Stimulated activated CD4-positive, alpha-beta T cell treated with anti-CD3 and anti-CD28 coated beads, Interleukin-1b, Interleukin-23, amount 100 ng/mL, for 1 hour (primary cell): ENCODE measurements at places on chromosomes 13 and 19.

GRCh38 chr19:13684021-13684420 is 80.3 kb upstream of the MRI1 start:
- no peak for DNase-seq

GRCh38 chr13:97621631-97622030 is 187.7 kb downstream of the RAP2A start:
- no peak for DNase-seq

- no peak for DNase-seq
Observed at GRCh38 chr19:5352229-5352763, 11.7 kb upstream of the PTPRS start.

DNA sequence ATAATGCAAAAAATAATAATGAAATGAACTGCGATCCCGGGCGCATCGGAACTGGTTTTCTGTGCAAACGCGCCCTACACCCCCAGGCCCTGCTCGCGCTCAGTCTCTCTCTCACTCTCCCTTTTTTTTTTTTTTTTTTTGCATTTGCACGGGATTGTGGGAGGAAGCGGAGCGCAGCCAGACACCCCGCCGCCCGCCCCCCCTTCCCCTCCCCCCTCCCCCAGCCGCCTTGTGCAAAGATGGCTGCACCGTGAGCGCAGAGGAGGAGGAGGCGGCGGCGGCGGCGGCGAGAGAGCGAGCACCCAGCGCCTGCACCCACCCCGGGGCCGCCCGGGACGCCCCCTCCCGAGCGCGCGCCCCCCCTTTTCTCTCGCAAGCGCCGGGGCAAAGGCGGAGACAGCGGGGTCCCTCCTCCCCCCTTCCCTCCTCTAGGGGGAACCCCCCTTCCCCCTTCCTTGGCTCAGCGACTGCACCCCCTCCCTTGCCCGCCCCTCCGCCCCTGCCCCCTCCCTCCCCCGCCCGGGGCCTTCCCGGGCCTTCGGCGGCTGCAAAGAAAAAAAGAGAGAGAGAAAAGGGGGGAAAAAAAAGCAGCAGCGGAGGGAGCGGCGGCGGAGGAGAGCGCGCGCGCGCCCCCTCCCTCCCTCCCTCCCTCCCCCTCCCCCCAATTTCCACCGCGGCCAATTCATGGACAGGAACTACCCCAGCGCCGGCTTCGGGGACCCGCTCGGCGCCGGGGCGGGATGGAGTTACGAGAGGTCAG is at the start of gene PRR12:
Gene PRR12, plus strand, starts transcription at position 212 of the 760 bp plus-strand sequence. Its CDS starts 473 bp downstream, at position 685.
- peak; percentile 39 for DNase-seq

DNA sequence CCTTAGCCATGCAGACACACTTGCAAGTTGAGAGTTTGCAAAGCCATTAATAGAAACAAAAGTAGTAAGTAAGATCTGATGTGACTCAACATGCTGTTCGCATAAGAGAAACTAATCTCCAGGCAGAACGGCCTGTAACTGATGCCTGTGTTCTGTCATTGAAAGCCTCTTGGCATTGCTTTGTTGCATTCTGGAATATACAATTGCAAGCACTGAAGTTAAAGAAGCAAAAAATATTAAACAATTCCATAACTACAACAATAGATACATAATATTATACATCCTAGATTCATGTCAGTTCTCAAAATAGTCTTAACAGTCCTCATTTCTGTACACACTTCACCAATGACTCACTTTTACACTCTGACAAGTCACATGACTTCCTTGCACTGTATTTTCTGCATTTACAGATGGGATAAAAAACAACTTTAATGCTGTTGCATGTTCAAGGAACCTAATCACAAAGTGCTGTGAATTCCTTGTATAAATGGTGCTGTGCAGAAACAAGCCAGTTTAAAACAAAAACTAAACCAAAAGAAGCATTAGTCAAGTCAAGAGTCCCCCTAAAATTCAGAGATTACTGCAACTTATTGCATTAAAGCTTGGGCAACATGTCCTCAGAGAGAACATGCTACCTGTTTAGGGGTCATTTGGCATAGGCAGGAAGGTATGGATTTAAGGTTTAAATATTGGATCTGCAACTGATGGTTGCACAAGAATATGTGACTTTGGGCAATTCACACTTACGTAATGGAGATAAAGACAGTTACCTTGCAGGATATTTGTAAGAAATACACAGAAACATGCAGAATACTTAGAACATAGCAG is 79.5 kb upstream of the SERP2 start:
- DNase-seq, result no peak

GRCh38 chr13:110813646-110814624 is 100.4 kb downstream of the ING1 start:
- DNase-seq, result no peak

DNA sequence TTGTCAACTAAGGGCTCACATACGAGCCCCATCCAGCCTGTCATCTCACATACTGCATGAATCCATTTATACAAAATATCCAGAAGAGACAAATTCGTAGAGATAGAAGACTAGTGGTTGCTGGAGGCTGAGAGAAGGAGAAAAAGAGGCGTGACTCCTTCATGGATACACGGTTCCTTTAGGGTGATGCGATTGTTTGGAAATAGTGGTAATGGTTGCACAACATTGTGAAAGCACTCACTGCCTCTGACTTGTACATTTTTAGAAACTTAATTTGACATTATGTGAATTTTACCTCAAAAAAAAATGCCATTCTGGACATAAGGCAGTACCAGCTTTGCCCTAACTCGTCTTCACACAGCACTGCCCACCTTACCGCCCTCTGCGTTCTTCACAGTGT is 27.3 kb downstream of the IGFL1 start:
- DNase-seq, result no peak

GRCh38 chr19:28436320-28436719 is 776.6 kb downstream of the UQCRFS1 start:
- no peak for DNase-seq

GRCh38 chr13:67023130-67023876 is 206.8 kb downstream of the PCDH9 start:
- no peak for DNase-seq

DNA sequence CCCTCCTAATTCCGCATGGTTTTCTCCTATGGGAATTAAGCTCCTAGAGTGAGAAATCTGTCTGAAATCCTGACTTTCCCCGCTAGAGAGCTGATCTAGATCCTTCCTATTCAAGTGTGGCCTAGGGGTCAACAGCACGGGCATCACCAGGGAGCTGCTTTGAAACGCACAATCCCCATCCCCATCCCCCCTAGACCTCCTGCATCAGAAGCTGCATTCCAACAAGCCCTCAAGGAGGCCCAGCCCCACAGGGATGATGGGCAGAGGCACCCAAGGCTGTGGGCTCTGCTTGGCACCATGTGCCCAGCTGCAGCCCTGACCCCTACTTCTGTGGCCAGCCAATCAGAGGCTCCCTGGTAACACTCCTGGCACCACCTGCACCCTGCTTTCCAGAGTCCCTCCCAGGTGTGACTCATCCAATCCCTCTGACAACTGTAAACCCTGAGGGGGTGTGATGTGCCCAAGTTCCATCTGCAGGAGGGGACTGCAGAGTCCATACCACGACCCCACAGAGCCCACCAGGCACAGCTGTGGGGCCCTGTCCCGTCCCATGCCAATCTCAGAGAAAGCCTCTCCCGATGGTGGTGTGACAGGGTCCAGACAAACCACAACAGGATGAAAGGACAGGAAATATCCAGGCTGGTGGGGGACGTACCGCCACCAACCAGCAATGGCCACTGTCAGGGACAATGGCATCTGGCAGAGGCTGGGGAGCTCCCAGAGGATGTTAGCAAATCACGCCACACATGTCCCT is 19.8 kb upstream of the SLC35E1 start:
- DNase-seq, result no peak

DNA sequence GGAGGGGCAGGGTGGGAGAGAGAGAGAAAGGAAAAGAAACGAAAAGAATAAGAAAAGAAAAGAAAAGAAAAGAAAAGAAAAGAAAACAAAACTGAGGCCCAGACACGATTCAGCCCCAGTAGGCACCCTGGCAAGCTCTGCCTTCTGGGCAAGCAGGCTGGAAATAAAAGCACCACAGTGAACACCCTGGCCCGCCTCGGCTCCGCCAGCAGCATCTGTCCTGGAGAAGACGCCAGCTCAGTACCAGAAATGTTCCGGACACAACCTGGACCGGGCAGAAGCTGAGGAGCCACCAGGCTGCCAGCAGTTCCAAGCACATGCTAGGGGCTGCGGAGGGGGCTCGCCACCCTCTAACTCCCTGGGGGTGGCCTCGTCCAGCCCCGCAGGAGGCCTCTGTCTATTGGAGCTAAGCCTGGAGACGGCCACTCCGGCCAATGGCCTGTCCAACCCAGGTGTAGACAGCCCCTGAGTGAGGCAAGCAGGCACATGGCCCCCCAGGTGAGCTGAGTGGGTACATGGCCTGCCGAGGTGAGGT is 11.4 kb upstream of the CPAMD8 start:
- DNase-seq, result no peak

GRCh38 chr13:99975626-99976025 is 4.1 kb upstream of the ZIC5 start:
- no peak for DNase-seq

GRCh38 chr19:4914736-4915501 is 5.6 kb downstream of the UHRF1 start:
- peak; percentile 52 for DNase-seq

GRCh38 chr19:677201-677600 is 1.0 kb downstream of the FSTL3 start:
- no peak for DNase-seq

DNA sequence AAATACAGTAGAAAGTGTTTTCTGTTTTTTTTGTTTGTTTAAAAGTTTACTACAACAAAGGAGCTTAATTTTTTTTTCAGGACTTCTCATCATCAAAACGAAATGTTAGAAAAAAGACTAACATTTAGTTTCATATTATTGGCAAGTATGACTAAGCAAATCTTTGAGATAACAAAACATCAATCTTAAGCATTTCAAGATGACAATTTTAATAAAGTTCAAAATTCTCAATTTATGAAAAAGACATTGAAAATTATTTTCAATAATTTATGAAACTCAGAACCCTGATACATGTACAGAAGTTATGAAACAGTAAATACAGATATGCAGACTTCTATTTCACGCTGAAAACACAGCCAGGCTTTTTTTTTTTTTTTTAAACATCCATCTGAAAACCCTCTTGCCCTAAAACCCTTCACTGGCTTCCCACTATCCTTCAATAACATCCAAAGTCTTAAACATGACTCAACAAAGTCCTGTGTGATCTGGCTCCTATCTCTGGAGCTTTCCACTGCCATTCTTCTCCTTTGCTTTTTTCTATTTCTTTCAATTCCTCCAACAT is 3.9 kb downstream of the RBM26 start:
- no peak for DNase-seq

GRCh38 chr13:33785384-33785783 is 32.6 kb upstream of the RFC3 start:
- DNase-seq, result no peak

GRCh38 chr19:39670998-39671397 is 15.3 kb downstream of the LGALS16 start:
- no peak for DNase-seq

GRCh38 chr13:33860526-33860925 is 42.6 kb downstream of the RFC3 start:
- DNase-seq, result no peak

DNA sequence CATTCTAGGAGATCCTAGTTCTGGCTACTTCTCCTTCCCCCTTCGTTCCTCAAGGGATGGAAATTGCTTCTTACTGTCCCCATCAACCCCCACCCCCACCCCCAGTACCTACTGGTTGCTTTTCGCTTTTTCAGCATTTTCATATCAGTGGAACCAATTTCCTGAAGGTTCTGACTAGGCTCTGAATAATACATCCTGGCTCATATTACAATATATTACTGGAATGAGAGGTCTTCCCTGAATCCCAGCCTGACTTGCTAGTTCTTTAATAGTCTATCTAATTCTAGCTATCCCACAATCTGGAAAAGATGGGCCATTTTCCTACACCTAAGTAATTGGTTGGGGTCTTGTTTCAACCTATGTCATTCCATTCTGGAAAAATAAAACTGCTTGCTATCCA is 207.4 kb downstream of the COG6 start:
- no peak for DNase-seq

DNA sequence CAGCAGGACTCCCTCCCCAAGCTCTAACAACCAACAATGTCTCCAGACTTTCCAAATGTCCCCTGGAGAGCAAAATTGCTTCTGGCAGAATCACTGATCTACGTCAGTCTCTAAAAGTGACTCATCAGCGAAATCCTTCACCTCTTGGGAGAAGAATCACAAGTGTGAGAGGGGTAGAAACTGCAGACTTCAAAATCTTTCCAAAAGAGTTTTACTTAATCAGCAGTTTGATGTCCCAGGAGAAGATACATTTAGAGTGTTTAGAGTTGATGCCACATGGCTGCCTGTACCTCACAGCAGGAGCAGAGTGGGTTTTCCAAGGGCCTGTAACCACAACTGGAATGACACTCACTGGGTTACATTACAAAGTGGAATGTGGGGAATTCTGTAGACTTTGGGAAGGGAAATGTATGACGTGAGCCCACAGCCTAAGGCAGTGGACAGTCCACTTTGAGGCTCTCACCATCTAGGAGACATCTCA is 6.2 kb upstream of the CEACAM5 start:
- DNase-seq, result no peak

- DNase-seq, result no peak
Observed at GRCh38 chr19:42378225-42379215, 11.6 kb downstream of the CNFN start.

- no peak for DNase-seq
Observed at GRCh38 chr13:85864963-85865530, 65.8 kb upstream of the SLITRK6 start.

DNA sequence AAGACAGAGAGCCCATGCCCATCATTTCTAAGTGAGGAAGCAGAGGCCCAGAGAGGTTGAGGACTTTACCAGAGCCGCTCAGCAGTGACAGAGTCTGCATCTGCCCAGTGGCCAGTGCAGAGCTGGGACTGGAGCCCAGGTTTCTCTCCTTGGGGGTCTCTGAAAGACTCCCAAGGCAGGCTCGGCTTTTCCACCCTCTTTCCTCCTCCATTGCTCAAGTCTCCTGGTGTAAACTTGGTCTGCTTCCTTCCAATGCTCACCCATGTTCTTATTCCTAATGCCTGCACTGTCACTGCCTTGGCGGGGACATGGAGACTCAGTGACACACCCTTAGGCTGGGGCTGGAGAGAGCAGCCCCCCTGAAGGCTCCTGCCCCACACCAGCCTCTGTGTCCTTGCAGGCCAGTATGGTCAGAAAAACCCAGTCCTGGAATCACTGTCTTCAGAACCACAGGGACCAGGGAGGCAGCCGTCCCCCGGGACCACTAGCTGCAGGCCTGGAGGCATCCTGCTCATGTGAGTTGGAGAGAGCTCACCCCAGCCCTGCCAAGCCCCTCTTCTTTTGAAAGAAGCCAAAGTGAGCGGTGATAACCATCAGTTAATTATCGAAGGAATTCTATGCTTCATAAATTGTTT is 211.0 kb upstream of the ZNF536 start:
- no peak for DNase-seq

DNA sequence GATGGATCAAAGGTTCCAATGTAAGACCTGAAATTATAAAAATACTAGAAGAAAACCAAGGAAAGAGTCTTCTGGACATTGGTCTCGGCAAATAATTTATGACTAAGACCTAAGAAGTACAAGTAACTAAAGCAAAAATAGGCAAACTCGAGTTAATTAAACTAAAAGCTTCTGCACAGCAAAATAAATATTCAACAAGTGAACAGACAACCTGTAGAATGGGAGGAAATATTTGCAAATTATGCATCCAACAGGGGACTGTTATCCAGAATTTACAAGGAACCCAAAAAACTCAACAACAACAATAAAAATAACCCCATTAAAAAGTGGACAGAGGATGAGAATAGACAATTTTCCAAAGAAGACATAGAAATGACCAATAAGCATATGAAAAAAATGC is 9.7 kb upstream of the SLAIN1 start:
- no peak for DNase-seq

GRCh38 chr19:29810504-29810871 is 1.3 kb upstream of the CCNE1 start:
- DNase-seq, result no peak
